Upper lobe of right lung (tissue), 1 donor: ENCODE measurements at places on chromosomes 2 and 18. TPM values are rescaled to one million over a fixed set of nuclear protein-coding genes. Genes with fewer than 3 reads are reported as not detected.

The GREB1L gene
- 1.2 TPM for total RNA-seq

The SLC9A4 gene
- total RNA-seq = not detected

The TIGD1 gene
- 3.9 TPM for total RNA-seq

The HOXD10 gene
- total RNA-seq = 0.55 TPM

GRCh38 chr2:42339191-42339912 is 21.7 kb downstream of the COX7A2L start:
- H3K27me3 ChIP-seq = no peaks in the 10 kb centered on the region
- peaks cover 17% of the 10 kb centered on the region for H3K4me1 ChIP-seq
- H3K27ac ChIP-seq = no peak overlapping the region

DNA sequence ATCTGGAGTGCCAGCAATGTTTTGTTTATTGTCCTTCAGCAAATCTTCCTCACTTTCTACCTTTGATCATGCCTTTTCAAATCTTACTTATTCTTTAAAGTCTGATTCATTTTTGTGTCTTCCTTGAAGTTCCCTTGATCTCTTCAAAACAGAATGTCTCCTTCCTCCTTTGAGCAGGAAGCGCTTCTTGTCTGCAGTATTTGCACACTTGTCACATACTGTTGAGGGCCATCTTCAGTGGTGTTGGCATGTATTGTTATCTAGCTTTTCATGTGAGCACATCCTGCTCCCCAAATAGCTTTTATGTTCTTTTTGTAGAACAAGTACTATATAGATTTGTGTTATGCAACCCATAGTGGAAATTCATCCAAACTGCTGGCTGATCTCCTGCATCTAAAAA is 5.9 kb upstream of the CERS6 start:
- no peaks in the 10 kb centered on the region for H3K4me1 ChIP-seq
- no peaks in the 10 kb centered on the region for H3K27me3 ChIP-seq
- no peaks in the 10 kb centered on the region for H3K36me3 ChIP-seq
- no peak overlapping the region for H3K4me3 ChIP-seq
- H3K27ac ChIP-seq = no peak overlapping the region
- DNase-seq = no peak

DNA sequence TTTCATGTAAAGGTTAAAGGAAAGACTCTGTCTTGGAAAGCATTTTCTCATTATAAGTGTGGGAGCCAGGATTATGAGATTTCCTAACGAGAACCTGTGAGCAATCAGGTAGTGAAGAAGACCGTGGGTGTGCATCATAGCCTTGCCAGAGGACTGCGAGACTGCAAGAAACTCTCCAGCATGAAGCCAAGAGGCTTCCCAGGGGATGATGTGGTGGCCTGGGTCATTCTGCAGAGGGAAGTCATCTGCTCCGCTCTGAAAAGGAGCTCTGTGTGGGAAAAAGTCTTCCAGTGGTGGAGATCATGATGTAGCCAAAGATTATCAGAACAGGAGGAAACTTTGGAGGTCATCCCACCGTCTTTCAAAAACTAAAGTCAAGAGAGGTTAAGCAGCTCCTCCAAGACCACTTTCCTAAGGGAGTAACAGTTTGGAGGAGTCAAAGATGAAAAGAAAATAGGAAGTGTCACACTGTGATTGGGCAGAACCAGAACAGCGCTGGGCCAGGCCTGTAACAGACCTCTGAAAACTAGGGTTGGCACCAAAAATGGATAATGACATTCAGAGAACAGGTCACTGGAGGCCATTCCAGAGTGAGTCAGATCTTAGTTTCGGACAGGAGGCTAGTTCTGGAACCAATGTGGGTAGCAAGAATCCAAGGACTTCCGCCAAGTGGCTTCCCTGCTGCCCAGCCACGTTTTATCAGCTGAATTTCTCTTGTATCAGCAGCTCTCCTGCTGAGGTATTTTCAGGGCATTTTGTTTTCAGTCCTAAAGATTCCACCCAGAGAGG is 113.0 kb downstream of the LRATD1 start:
- no peaks in the 10 kb centered on the region for H3K4me1 ChIP-seq
- DNase-seq = no peak
- no peak overlapping the region for H3K4me3 ChIP-seq

DNA sequence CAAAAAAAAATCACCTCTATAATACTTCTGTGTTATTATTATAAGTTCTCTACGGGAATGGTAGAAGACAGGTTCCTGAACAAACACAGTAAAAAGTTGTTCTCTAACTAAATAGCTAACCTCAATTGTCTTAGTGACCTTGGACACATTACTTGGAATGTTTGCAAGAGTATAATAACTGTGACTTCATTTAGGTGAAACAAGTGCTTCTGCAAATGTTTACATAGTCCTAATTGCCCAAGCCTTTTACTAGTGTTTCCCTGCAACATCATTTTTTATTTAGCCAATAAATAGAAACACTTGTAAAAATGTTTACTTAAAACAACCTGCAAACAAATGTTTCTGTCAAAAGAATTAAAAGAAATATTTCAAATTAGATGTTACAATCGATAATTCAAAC is 9.9 kb downstream of the PLEKHM3 start:
- no peak for DNase-seq
- H3K36me3 ChIP-seq = no peaks in the 10 kb centered on the region
- H3K4me1 ChIP-seq = peaks cover 21% of the 10 kb centered on the region
- no peak overlapping the region for H3K4me3 ChIP-seq
- H3K27me3 ChIP-seq = no peaks in the 10 kb centered on the region
